ENCODE measurements at places on chromosomes 6 and 20.

- DNase-seq: no peak
Observed at GRCh38 chr20:21713901-21714296, 8.4 kb downstream of the PAX1 start.

DNA sequence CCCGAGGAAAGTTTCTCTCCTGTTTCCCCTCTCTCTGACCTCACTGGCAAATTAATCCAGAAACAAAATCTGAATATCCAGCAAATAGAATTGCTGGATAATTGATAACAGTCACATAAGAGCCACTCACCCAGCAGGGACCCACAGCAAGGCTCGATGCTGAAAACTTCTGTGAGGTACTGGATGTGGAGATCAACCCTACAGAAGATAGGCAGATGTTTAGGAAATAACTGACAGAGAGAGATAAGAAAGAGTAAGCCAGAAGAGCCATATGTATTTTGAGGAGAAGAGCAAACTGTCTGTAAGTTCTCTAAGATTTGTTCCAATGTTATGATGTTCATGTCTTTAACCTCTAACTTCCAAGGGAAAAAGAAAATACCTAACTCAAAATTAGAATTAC, 59.7 kb downstream of the PKHD1 start:
- DNase-seq: no peak

DNA sequence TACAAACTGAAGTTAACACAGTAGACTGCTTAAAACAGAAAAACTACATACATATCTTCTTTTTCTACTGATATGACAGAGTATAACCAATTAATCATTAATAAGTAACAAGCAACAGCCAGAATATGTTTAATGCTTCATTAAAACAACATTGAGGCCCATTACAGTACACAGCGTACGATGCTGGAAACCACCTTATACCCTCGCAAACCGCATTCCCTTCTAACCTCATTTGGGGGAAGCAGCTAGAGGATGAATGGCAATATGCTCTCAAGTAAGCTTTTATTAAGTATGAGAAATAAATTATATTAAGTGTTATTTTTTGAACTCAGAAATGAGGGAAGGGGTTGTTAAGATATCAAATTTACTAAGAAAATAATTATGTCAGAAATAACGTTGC, 142.4 kb downstream of the GMDS start:
- DNase-seq: peak; percentile 57

DNA sequence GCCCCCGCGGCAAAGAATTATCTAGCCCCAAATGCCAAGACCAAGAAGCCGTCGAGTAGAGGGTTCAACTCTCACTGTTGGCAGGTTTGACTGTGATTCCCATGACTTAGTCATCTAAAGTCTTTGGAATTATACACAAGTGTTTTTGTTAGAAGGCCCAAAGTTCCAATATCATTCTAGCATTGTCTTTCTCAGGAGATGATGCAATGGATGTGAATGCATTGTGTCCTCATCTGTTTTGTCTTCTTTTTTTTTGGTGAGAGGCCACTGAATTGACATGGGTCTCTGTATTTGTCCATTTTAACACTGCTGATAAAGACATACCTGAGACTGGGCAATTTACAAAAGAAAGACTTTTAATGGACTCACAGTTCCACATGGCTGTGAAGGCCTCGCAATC, 290.5 kb upstream of the ZFP64 start:
- no peak for DNase-seq

- DNase-seq: no peak
Observed at GRCh38 chr6:169240125-169240524, 13.5 kb downstream of the THBS2 start.

GRCh38 chr6:46273911-46274310, 103.1 kb upstream of the ENPP5 start:
- no peak for DNase-seq

DNA sequence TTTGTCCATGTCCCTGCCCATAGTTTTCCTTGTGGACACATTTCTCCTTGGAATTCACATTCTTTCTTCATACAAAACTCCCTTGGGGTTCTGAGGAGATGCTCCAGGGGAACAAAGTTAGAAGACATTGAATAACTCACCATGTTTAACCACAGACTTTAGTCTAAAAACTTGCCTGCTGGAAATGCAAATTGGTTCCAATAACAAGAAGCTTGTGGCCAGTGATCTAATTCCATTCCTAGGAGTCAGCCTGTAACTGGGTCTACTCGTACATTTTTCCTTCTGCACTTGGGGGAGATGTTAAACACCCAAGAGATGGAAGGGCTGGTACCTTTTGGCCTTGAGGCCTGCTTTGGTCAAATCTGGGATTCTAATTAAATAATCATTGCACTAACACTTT, 60.2 kb downstream of the SCML4 start:
- peak; percentile 77 for DNase-seq

- DNase-seq: peak; percentile 82
Observed at GRCh38 chr6:1789092-1789491, 179.4 kb downstream of the FOXC1 start.

DNA sequence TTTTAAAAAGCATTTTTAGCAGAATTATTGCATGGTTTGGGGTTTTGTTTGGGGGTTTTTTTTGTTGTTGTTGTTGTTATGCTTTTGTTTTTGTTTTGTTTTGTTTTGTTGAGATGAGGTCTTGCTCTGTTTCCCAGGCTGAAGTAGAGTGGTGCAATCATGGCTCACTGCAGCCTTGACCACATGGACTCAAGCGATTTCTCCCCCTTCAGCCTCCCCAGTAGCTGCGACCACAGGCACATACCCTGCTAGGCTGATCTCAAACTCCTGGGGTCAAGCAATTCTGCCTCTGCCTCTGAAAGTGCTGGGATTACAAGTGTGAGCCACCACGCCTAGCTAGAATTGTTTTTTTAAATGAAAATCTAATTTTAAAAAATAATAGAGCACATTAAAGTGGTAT, 35.7 kb downstream of the UBR2 start:
- no peak for DNase-seq

DNA sequence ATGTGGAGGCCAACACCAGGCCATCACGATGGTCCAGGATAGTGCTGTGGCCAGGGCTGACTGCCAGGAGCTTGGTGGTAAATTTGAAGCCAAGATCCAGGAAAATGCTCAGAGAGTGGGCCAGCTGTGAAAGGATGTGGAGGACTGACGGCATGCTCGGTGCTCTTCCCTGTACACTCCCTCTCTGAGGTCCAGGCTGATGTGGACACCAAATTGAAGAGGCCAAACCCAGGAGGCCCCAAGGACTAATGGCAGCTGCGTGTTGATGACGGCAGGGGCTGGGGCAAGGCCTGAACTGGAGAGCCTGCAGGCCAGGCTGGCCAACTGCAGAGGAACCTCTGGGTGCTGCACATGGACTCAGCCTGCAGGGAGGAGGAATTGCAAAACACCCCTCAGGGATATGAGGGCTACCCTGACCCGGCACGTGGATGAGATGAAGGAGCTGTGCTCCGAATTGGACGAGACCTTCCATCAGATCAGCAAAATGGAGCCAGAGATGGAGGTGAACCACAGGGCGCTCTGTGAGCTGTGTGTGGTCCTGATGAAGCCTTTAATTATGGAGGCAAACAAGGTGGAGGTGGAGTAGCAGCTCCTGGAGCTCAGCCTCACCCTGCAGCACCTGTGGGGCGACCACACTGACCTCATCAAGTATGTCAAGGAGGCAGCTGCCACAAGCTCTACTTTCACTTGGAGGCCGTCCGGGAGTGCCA, 6.9 kb upstream of the RAET1E start:
- DNase-seq: no peak

GRCh38 chr20:35238735-35239134, 12.2 kb downstream of the MMP24 start:
- no peak for DNase-seq

DNA sequence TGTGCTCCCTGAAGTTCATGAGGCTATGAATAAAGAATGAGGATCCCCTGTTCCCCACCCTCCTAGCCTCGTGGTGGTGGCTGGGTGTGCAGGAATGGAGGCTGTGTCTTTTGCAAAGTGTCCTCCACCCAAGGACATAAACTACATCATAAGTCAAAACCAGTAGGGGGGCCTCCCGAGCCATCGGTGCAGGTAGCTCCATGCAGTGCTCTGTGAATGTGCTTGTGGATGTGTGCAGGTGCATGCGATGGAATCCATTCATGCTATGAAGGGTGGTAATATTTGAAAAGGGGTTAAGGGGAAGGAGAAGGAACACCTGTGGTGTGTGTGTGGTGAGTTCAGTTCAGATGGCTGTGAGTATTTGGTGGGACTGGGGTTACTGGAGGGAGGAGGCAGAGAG, 197.3 kb downstream of the NRN1 start:
- DNase-seq: no peak

- peak; percentile 65 for DNase-seq
Observed at GRCh38 chr20:9359561-9360308, 154.7 kb upstream of the LAMP5 start.

GRCh38 chr20:54629632-54630031, 154.2 kb downstream of the DOK5 start:
- no peak for DNase-seq

- DNase-seq: peak; percentile 97
Observed at GRCh38 chr20:31542201-31542842, 28.1 kb downstream of the HM13 start.
